ENCODE measurements at places on chromosomes 2 and 18.

DNA sequence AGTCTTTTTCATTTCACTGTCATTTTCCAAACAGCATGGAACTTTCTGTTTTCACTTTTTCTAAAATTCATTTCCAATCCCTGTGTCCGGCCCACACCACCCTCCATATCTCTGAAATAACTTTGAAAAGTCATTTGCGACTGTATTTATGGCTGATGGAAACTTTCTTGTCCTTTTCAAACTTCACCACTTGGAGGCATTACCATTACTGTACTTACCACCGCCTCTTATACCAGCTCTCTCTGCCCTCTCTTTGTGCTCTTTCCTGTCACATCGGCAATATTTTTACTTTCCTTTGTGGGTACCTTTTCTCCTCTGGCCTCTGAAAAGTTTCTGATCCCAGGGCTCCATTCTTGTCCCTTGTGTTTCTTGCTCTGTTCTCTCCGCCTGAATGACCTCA is 39.5 kb upstream of the IL1RL1 start:
- DNase-seq, result no peak

DNA sequence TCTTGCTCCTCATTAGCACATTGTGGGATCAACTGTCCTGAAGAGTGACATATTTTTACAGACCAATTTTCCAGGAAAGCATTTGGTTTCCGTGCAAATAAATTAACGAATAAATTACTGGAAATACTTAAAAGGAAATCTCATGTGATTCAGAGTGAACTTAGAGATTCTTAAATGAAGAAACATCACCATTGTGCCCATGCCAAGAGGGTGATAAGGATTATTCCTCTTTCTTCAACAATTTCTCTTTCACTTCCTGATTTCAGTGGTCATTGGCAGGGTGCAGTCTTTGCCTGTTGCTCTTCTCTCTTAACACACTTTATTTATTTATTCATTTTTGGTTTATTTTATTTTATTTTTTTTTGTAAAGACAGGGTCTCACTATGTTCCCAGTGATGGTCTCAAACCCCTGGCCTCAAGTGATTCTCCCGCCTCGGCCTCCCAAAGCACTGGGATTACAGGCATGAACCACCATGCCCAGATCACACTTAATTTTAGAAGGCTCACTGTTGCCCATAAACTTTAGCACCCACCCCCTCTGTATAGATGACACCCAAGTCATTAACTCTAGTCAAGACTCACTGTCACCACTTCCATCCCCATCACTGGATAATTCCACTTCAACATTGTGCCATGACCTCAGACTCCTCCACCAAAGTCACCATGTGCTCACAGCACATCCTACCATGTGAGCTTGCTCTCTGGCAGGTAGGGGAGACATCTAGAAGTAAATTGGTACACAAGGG is 92.6 kb upstream of the CERS6 start:
- DNase-seq, result no peak

- DNase-seq, result no peak
Measured at GRCh38 chr2:230666885-230667712, 45.5 kb upstream of the CAB39 start.

GRCh38 chr2:205769495-205769850 is 87.2 kb downstream of the NRP2 start:
- DNase-seq, result no peak

DNA sequence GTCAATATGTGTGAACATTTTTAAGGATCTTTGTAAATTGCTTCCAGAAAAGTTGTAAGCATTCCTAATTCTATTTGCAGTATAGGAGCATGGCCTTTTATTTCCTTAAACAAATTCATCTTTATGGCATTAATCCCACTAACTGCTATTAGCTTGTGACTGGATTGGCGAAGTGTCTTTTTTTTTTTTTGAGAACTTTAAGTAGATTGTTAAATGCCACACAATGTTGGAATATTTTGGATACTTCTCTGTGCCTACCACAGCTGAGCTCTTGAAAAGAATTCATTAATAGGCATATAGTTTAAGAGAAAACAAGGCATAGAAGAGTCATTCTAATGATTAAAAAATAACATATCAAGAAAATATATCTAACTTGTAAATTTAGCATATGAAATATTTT is 129.7 kb downstream of the LAMA3 start:
- no peak for DNase-seq

- DNase-seq, result no peak
Measured at GRCh38 chr18:24868760-24869237, 408.4 kb downstream of the HRH4 start.

DNA sequence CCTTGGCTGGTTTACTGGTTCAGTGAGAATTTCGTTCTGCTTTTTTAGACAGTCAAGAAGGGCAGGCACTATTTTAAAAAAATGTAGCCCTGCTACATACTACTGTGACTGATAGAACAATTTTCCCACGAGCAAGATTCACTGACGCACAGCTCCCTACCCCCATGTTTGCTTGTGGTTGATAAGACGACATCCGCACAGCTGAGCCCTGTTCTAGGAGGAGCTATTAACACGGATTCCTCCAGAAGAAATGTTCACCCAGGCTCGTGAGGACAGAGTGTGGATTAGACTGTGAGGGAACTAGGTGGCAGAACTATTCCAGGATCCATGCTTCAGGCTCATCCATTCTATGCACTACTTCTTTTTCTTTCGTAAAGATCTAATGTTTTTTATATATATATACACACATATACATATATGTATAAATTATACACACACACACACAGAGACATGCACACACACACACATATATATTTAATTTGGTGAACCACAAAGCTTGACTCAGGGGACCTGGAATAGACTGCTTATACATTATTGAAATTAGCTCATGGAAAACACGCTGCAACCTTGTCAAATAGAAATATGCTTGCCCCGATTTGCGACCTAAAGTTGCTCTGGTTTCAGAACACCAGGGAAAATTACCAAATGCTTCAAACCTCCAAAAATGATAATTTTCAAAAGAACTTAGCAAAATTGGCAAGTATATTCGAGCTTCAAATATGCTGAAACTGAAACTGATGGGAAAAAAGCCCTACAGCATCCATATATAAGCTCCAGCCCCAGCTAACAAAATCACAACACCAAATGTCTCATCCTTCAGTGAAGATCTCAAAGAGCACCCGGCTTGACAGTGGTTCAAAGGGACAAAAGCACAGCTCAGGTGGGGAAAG is 370.4 kb downstream of the SOCS6 start:
- no peak for DNase-seq

- DNase-seq, result no peak
Measured at GRCh38 chr2:240705204-240705791, 13.6 kb downstream of the AQP12A start.

- no peak for DNase-seq
Measured at GRCh38 chr2:65144571-65144970, 14.7 kb upstream of the RAB1A start.

- DNase-seq, result no peak
Measured at GRCh38 chr2:10371441-10372196, 68.9 kb downstream of the HPCAL1 start.

DNA sequence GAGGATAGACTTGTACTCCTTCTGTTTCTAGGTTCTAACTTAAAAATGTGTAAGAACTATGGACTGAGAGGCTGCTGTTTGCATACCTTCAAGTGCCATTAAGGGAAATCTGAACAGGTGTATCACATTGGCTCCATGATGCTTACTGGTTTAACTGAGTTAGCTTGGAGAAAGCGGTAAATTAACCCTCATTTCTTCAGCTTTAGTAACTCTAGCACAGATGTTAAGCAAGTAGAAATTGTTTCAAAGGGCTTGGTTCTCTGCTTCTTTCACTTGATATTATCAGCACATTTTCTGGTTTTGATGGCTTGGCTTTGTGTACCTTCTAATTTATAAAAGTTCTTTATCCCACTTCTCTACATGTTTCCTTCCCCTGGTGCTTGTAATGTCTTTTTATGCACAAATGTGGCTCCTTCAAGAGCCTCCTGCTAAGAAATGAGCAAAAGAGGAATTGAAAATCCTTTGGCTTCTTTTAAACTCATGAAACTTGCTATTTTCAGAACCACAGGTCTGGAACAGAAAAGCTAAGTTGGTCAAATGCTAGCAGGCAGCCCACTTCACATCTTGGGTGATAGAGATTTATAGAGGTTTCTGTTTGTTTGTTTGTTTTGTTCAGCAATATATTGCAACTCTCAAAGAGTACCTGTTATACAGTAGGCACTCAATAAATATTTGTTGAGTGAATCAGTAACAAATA is 249.9 kb upstream of the THUMPD2 start:
- DNase-seq, result no peak

DNA sequence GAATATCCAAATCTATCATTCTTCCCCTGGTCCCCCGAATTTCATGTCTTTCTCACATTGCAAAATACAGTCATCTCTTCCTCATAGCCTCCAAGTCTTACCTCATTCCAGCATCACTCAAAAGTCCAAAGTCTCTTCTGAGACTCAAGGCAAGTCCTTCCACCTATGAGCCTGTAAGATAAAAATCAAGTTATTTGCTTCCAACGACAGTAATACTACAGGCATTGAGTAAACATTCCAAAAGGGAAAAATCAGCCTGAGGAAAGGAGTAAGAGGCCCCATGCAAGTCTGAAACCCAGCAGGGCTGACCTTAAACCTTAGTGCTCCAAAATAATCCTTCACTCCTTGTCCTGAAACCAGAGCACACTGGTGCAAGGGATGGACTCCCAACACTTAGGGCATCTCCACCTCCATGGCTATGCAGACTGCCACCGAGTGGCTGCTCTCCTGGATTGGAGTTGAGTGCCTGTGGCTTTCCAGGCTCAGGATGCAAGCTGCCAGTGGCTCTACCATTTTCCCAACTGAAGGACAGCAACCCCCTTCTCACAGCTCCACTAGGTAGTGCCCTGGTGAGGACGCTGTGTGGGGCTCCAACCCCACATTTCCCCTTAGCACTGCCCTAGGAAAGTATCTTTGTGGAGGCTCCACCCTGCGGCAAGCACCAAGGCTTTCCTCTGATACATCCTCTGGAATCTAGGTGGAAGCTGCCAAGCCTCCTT is 16.3 kb downstream of the DTNA start:
- DNase-seq, result no peak

DNA sequence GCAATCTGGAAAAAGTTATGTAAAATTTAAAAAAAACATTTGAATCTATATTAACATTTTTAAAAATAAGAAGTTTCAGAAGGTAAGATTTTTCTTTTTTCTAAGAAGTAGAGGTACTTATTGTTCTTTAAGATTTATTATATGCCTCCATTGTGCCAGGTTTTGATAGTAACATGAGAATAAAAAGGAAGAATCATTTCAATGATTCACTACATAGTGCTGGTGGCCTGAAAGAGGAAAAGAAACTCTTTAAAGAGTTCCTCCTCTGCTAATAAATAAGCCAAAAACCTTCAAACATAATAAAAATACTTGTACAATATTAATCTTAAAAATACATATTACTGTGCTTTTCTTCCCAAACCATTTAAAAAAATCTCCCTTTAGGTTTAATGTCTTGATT is 69.0 kb downstream of the ANKRD44 start:
- DNase-seq, result no peak

GRCh38 chr2:85089585-85089984 is 43.6 kb upstream of the TCF7L1 start:
- no peak for DNase-seq

GRCh38 chr2:12881952-12882351 is 165.2 kb downstream of the TRIB2 start:
- no peak for DNase-seq

DNA sequence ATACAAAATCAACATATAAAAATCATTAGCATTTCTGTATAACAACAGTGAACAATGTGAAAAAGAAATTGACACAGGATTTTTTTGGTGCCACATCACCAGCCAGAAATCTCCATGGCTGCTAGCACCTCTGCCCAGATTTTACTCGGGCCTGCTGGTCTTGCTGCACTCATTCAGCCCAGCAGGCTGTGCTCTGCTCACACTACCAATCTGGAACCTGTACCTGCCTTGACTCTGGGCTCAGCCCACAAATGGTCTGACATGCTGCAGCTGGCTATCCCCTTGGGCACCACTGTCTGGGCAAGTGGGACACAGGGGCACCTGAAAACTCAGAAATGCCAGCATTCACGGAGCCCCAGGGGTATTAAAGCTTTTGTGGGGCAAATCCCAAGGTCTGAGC is 392.5 kb upstream of the NRXN1 start:
- DNase-seq, result no peak

- DNase-seq, result no peak
Measured at GRCh38 chr2:53987336-53987921, 16.6 kb upstream of the PSME4 start.

GRCh38 chr2:171345971-171346722 is 87.6 kb downstream of the METTL8 start:
- no peak for DNase-seq

- DNase-seq, result no peak
Measured at GRCh38 chr2:235553696-235554100, 59.9 kb downstream of the AGAP1 start.

DNA sequence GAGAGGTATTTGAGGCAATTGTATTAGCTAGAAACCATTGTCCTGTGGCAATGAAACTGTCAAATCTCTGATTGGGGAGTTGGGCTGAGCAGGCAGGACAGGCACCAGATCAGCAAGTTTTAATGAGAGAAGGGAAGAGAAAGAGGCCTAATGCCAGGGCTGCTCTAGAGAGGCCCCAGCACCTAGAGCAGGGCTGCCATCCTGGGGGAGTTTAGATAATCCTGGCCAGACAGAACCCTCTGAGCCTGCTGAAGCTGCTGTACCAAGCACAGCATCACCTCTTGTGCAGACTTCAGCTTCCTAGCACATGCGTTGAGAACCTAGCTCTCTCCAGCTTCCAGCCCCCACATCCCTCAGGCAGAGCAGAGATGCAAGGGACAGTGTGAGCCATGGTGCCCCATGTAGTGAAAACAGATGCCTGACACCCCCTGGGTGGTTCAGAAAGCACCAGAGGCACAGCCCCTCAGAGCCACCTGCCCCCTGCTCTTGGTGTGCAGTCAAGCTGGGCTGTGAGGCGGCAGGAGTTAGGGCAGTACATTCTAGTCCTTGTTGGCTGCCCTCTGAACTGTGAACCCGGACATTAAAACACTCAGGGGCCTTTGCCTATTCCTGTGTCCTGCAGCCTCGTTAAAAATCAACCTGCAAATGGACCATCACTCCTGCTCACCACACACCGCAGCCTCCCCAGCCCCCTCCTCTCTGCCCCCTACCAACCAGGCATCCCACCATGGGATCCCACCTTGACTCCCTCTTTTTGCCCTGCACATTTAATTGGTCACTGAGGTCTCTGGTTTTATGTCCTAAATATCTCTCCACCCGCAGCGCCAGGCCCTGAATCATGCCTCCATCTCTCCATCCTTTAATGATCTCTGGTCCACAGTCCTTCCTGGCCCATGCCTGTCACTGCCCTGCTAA is 52.7 kb downstream of the ADD2 start:
- no peak for DNase-seq

DNA sequence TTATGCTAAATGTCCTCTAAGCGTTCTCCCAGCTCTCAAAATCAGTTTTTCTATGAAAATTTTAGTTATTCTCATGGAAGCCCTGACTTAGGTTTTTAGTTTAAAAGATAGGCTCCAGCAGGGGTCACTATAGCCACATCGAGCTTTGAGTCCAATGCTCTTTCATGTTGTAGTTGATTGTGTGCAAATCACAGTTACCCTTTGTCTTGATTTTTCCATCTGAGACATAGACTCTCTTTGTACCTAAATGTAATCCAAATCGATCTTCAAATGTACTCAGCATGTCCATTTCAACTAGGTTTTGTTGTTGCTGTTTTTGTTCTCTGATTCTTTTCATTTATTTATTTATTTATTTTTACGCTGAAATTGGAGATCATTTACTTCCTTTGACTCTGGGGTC is 26.4 kb upstream of the MSTN start:
- peak; percentile 4 for DNase-seq

All from activated T-helper 9 cell treated with anti-CD3 and anti-CD28 coated beads, Interleukin-2, amount 50 U/mL, for 16 hours (primary cell).